Placental pericyte (primary cell): ENCODE measurements at places on chromosomes 5 and 9. TPM values are rescaled to one million over a fixed set of nuclear protein-coding genes. Genes with fewer than 3 reads are reported as not detected.

SPINK13 gene
- not detected in 2 replicates for total RNA-seq

HACD4 gene
- total RNA-seq, result 1.8 and 5.6 TPM in 2 replicates

IFNK gene
- not detected in 2 replicates for total RNA-seq

CYLC2 gene
- not detected in 2 replicates for total RNA-seq
